ENCODE measurements at places on chromosomes 5 and 9. TPM values are rescaled to one million over a fixed set of nuclear protein-coding genes. Genes with fewer than 3 reads are reported as not detected.

The PCDHAC2 gene
- total RNA-seq = not detected

The C7 gene
- total RNA-seq = not detected

The ZNF367 gene
- 23.2 TPM for total RNA-seq

The IZUMO3 gene
- total RNA-seq = not detected

The KCNV2 gene
- total RNA-seq = not detected

The EDIL3 gene
- not detected for total RNA-seq

The ANKRD18A gene
- 1.0 TPM for total RNA-seq

The LHX3 gene
- total RNA-seq = not detected

The LCN6 gene
- not detected for total RNA-seq

The UBE2QL1 gene
- 0.13 TPM for total RNA-seq

The TICAM2 gene
- 0.68 TPM for total RNA-seq

The SMIM33 gene
- total RNA-seq = 2.1 TPM

The KCNMB1 gene
- not detected for total RNA-seq

The RELL2 gene
- total RNA-seq = 22.9 TPM

The LPAR1 gene
- total RNA-seq = not detected

The SOHLH1 gene
- not detected for total RNA-seq

The PDZD2 gene
- not detected for total RNA-seq

The DMRTA1 gene
- total RNA-seq = not detected

The ARID3C gene
- total RNA-seq = not detected

The MYORG gene
- 3.8 TPM for total RNA-seq

The DOCK8 gene
- 318 TPM for total RNA-seq

The LEAP2 gene
- total RNA-seq = 2.9 TPM

The CTNND2 gene
- total RNA-seq = not detected

The TGFBR1 gene
- total RNA-seq = 72.0 TPM

The TMEM252 gene
- total RNA-seq = not detected

The GLRA1 gene
- total RNA-seq = not detected

The CCL27 gene
- total RNA-seq = not detected

The SCGB3A1 gene
- total RNA-seq = not detected

The C5 gene
- total RNA-seq = 1.8 TPM

The HRH2 gene
- total RNA-seq = 34.5 TPM

The SLC4A9 gene
- total RNA-seq = 0.68 TPM

The FBN2 gene
- total RNA-seq = not detected

The GRIN3A gene
- total RNA-seq = not detected

All from activated naive CD4-positive, alpha-beta T cell treated with anti-CD3 and anti-CD28 coated beads, Interleukin-2, amount 10 ng/mL, durations not matched to agents 5 hours and 36 hours (primary cell).